ENCODE measurements at places on chromosomes 6 and 20.

DNA sequence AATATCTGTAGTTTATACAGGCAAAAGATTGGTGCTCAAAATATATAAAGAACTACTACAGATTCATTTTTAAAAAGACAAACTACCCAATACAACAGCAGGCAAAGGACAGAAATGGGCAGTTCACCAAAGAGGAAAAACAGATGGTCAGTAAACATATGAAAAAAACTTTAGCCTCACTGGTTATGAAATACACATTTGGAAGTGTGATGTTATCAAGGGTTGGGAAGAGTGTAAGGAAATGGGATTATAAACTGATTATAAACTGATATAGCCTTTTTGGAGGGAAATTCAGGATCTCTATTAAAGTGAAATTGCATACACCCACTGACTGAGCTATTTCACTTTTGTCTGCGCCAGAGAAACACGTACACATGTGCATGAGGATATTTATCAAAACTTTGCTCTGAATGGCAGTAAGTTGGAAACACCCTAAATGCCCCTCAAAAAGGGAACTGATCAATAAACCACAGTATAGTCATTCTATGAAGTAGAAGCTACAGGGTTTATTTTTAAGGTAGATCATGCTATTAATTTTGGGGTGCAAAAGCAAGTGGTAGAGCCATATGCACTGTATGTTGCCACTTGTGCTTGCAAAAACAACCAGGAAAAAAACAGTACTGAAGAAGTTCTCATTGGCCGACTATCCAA is 32.2 kb upstream of the ARFGEF2 start:
- DNase-seq, result no peak

DNA sequence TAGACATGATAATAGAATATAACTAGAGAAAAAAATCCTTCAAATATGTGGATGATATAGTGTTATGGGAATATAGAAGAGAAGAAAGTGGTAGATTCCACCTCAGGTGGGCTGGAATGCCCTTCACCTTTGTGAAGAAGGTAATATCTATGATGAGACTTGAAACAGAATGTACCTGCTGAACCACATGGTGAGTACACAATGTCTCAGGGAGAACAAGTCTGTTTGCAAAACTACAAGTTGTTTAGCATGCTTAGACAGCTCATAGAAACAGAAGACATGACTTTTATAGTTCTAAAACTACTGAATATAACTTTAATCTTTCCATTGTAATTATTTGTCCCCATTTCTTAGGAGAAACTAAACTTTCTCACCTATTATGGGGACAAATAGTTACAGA is 12.2 kb downstream of the C6orf58 start:
- DNase-seq, result no peak

DNA sequence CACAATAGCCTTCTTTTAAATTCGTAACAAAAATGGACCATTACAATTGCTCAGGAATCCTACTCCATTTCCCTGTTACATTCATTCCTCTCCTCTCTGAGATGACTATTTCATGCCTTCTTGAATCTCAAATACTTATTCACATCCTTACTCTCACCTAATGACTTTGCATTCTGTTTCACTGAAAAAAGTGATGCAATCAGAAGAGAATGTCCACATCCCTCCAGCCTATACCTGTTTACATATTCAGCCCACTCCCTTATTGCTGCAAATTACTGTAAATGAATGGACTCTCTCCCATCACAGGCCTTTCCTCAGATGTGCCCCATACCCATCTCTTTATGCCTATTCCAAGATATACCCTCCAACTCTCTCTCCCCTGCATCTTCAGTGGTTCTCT is 8.6 kb downstream of the TAAR1 start:
- DNase-seq, result no peak

- DNase-seq, result no peak
Measured at GRCh38 chr6:166949528-166950442, 6.6 kb downstream of the RNASET2 start.

DNA sequence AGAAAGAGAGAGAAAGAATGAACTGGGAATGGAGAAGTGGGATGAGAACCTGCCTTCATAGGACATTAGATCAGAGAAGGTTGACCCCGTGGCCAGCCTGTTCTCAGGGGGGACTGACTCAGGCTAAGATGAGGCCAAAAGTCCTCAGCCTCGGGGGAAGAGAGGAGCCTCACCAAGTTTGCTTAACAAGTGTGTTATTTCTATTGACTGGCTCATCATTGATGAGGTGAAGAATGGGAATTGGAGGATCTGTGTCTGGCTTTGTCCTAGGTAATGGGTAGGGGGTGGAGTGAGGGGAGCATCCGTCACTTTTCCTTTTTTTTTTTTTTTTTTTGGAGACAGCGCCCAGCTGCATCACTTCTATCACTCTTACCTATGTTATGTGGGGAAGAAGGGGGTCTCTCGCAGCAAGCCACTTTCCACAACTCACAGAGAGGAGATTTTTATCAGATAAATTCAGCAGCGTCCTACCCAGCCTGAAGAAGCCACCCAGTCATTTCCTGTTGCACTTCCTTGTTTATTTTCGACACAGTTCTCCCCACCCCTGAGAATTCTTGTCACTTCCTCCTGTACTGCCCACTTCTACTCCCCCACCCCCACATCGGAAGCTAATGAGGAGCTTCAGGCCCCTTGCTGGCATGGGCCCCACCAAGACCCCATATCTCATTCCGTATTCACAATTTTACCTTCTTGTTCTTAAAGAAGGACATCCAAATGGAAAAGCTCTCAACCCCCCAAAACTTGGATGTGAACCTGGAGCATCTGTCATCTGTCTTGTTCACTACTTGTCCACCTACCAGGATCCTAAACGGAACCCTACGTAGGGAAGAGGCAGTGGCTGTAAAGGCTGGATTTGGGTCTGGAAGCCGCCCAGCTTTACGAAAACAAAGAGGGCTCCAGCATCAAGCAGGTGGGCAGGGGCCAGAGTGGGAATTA is 2.8 kb upstream of the RNASET2 start:
- no peak for DNase-seq

DNA sequence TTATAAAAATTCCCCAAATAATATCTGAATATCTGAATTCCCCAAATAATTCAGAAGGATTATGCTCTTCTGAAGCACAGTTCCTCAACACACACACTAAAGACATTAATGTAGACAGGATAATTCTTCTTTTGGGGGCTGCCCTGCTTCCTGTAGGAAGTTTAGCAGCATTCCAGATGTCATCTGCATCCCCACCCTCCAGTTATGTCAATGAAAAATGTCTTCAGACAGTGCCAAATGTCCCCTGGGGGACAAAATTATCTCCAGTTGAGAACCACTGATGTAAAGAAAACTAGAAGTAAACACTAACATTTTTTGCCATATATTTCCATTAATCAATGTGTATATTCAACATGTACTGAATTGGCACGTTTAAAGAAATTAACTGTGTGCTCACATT is 25.9 kb upstream of the NAA20 start:
- no peak for DNase-seq

- no peak for DNase-seq
Measured at GRCh38 chr6:6392214-6393068, 72.0 kb upstream of the F13A1 start.

GRCh38 chr6:157966589-157966977 is 15.1 kb upstream of the SYNJ2 start:
- no peak for DNase-seq

DNA sequence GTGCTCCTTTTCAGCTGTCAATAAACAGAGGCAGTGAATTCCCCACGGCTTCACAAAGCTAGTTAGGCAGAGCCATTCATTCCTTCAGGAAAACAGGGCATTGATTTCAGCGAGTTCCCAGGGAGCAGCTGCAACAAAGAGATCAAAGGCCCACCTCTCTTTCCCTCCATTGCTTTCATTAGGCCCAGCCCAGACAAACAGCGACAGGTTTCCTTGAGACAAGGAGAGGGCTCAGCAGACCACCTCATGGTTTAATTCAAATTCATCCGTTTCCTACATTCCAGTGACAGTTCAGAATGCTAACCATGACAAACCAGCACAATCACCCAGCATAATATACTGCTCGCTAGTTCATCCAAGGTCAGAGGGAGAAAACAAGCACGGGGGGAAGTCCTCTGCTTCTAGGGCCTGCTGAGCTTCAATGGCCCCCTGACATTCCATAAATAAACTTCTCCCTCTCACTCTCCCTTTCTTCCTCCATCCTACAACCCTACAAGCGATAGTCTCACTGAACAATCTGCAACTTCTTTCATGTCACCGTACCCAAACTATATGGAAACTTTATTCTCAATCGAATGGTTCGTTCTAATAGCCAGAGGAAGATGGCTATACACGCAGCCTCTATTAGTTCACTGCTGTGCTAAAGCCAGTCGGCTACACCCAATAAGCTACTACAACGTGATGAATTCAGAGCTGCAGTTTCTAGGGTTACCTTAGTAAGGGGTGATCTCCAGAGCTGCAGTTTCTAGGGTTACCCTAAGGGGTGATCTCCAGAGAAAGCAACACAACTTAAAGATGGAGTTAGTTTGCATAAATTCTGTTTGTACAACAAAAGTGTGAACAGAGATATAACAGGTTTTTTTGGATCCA is 34.7 kb downstream of the PLAGL1 start:
- DNase-seq, result no peak

All from esophagus squamous epithelium (tissue), 5 donors.